Smooth muscle cell of the umbilical artery (primary cell): ENCODE measurements at places on chromosomes 3 and 15. TPM values are rescaled to one million over a fixed set of nuclear protein-coding genes. Genes with fewer than 3 reads are reported as not detected.

Gene CCR9
- not detected in 2 replicates for total RNA-seq

Gene LMAN1L
- total RNA-seq: not detected in 2 replicates

Gene DNAJC13
- total RNA-seq: 62.7 and 95.3 TPM in 2 replicates

Gene NR2F2
- 4.8 and 27.3 TPM in 2 replicates for total RNA-seq

Gene GRIP2
- total RNA-seq: under 0.01 and 0.09 TPM in 2 replicates

Gene CHST2
- 11.9 and 18.5 TPM in 2 replicates for total RNA-seq

Gene MBD4
- 21.9 and 28.8 TPM in 2 replicates for total RNA-seq

Gene POLG
- 82.8 and 100.0 TPM in 2 replicates for total RNA-seq

Gene TMEM207
- not detected in 2 replicates for total RNA-seq

Gene SCAANT1
- total RNA-seq: not detected in 2 replicates

Gene TMC3
- not detected in 2 replicates for total RNA-seq

Gene PARP15
- under 0.01 and 0.18 TPM in 2 replicates for total RNA-seq

Gene GYG1
- total RNA-seq: 38.3 and 39.7 TPM in 2 replicates

Gene GHRL
- total RNA-seq: not detected in 2 replicates

Gene PTPN23
- 32.4 and 46.9 TPM in 2 replicates for total RNA-seq

Gene ALG1L2
- 0.55 TPM in 1 of 2 replicates, not detected in the other for total RNA-seq

Gene NPAP1
- total RNA-seq: not detected in 2 replicates

Gene TAGLN3
- total RNA-seq: 1.8 and 10.6 TPM in 2 replicates

Gene NIPA2
- 84.9 and 90.9 TPM in 2 replicates for total RNA-seq

Gene MEGF11
- total RNA-seq: not detected in 2 replicates

Gene ADAMTS17
- total RNA-seq: 0.30 and 0.37 TPM in 2 replicates

Gene SERP1
- total RNA-seq: 214 and 229 TPM in 2 replicates

Gene ANKRD34C
- total RNA-seq: 0.05 TPM in 1 of 2 replicates, not detected in the other

Gene FBLN2
- 63.9 and 254 TPM in 2 replicates for total RNA-seq
